Cardiac muscle cell (in vitro differentiated cells and primary cell): ENCODE measurements at places on chromosomes 5 and 9. TPM values are rescaled to one million over a fixed set of nuclear protein-coding genes. Genes with fewer than 3 reads are reported as not detected.

- DNase-seq: peak; percentile 31
- peaks cover 5% of the 10 kb centered on the region for H3K4me1 ChIP-seq
- H3K36me3 ChIP-seq: no peaks in the 10 kb centered on the region
Observed at GRCh38 chr5:119315516-119315949, 40.3 kb upstream of the TNFAIP8 start.

GRCh38 chr5:58786711-58787303 is 203.9 kb downstream of the RAB3C start:
- no peaks in the 10 kb centered on the region for H3K36me3 ChIP-seq
- DNase-seq: no peak
- no peak overlapping the region for H3K27ac ChIP-seq
- no peaks in the 10 kb centered on the region for H3K27me3 ChIP-seq

- no peaks in the 10 kb centered on the region for H3K27me3 ChIP-seq
- H3K4me3 ChIP-seq: no peak overlapping the region
- no peak overlapping the region for H3K27ac ChIP-seq
- H3K4me1 ChIP-seq: no peaks in the 10 kb centered on the region
Observed at GRCh38 chr5:52665559-52665958, 122.2 kb upstream of the ITGA1 start.

GRCh38 chr5:124823380-124823779 is 76.9 kb upstream of the ZNF608 start:
- DNase-seq: no peak
- peaks cover 22% of the 10 kb centered on the region for H3K4me1 ChIP-seq
- no peaks in the 10 kb centered on the region for H3K36me3 ChIP-seq
- no peaks in the 10 kb centered on the region for H3K27me3 ChIP-seq

GRCh38 chr5:158802941-158803341 is 296.8 kb downstream of the EBF1 start:
- no peak overlapping the region for H3K4me3 ChIP-seq
- no peak overlapping the region for H3K27ac ChIP-seq
- H3K27me3 ChIP-seq: no peaks in the 10 kb centered on the region
- H3K36me3 ChIP-seq: no peaks in the 10 kb centered on the region

- H3K4me1 ChIP-seq: no peaks in the 10 kb centered on the region
- DNase-seq: no peak
- no peak overlapping the region for H3K27ac ChIP-seq
- peaks cover 4% of the 10 kb centered on the region for H3K27me3 ChIP-seq
Observed at GRCh38 chr5:175788155-175788787, 83.1 kb upstream of the CPLX2 start.

GRCh38 chr9:99300603-99301002 is 78.5 kb downstream of the SEC61B start:
- H3K4me1 ChIP-seq: no peaks in the 10 kb centered on the region
- no peak overlapping the region for H3K27ac ChIP-seq

GRCh38 chr5:173963182-173963838 is 25.7 kb upstream of the C5orf47 start:
- H3K4me3 ChIP-seq: no peak overlapping the region
- peaks cover 5% of the 10 kb centered on the region for H3K36me3 ChIP-seq
- H3K27me3 ChIP-seq: no peaks in the 10 kb centered on the region
- DNase-seq: no peak
- H3K4me1 ChIP-seq: peaks cover 23% of the 10 kb centered on the region

BICD2 gene
- 34.9 and 36.5 TPM in 2 replicates for total RNA-seq

CCL28 gene
- 0.07 TPM in 1 of 2 replicates, not detected in the other for total RNA-seq

CCDC192 gene
- total RNA-seq: not detected in 2 replicates

AOPEP gene
- 67.7 and 88.7 TPM in 2 replicates for total RNA-seq

SLC36A3 gene
- not detected in 2 replicates for total RNA-seq

AK1 gene
- total RNA-seq: 174 and 175 TPM in 2 replicates

C5orf34 gene
- 1.0 and 3.7 TPM in 2 replicates for total RNA-seq
